Right cardiac atrium (tissue), 5 donors: ENCODE measurements at places on chromosomes 1 and 21. TPM values are rescaled to one million over a fixed set of nuclear protein-coding genes. Genes with fewer than 3 reads are reported as not detected.

Gene CFHR2
- not detected for total RNA-seq

Gene FCRL1
- total RNA-seq, result not detected

Gene DMRTA2
- total RNA-seq, result not detected

Gene CFHR5
- not detected for total RNA-seq

Gene OR2L8
- not detected for total RNA-seq

Gene LCE2A
- total RNA-seq, result not detected

Gene PLPPR4
- 0.14 TPM for total RNA-seq

Gene LYPD8
- total RNA-seq, result not detected

Gene PITHD1
- total RNA-seq, result 40.1 TPM

Gene NCF2
- total RNA-seq, result 6.2 TPM

Gene LCE1C
- not detected for total RNA-seq

Gene KCNK2
- total RNA-seq, result 0.28 TPM

Gene STUM
- total RNA-seq, result 0.47 TPM

Gene LCA5L
- total RNA-seq, result 0.59 TPM

Gene ADGRL4
- 15.8 TPM for total RNA-seq

Gene DDR2
- 62.8 TPM for total RNA-seq
